ENCODE measurements at places on chromosomes 16 and 17. TPM values are rescaled to one million over a fixed set of nuclear protein-coding genes. Genes with fewer than 3 reads are reported as not detected.

GRCh38 chr17:4534928-4535666 is 20.1 kb downstream of the MYBBP1A start:
- no peak for DNase-seq

GRCh38 chr17:77315551-77316190 is 174.9 kb downstream of the SEC14L1 start:
- no peak for DNase-seq

- no peak for DNase-seq
Measured at GRCh38 chr16:77925531-77925930, 96.8 kb upstream of the CLEC3A start.

DNA sequence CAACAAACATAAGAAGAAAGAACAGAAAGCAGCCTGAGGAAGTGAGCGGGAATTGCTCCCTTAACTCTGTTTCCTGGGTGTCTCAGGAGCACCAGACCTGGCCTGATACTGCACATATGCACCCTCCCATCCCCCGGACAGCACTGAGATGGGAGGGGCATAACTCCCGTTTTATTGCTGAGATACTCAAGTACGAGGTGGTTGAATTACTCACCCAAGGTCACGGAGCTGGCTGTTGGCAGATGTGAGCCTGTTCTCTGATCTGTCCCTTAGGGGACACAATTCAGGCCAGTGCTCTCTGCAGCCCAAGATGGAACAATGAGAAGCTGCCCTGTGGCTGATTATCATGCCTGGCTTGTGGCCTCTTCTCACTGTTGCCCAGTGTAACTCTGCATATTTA is 9.1 kb upstream of the MED9 start:
- DNase-seq = no peak

The KLHL10 gene
- 0.41 TPM for total RNA-seq

The APOH gene
- total RNA-seq = not detected
